ENCODE measurements at places on chromosomes 1 and 21. TPM values are rescaled to one million over a fixed set of nuclear protein-coding genes. Genes with fewer than 3 reads are reported as not detected.

Gene FOXJ3
- total RNA-seq = 68.6 TPM

Gene ERICH3
- total RNA-seq = not detected

- no peak for DNase-seq
Observed at GRCh38 chr1:3687504-3687903, 35.2 kb downstream of the TP73 start.

GRCh38 chr1:30345491-30346130 is 377.8 kb downstream of the MATN1 start:
- no peak for DNase-seq

Gene PLA2G2A
- not detected for total RNA-seq
